ENCODE measurements at places on chromosomes 4 and X.

GRCh38 chr4:117654079-117654478 is 380.2 kb upstream of the NDST3 start:
- no peak for DNase-seq

- no peak for DNase-seq
Measured at GRCh38 chr4:76060506-76060905, 14.0 kb upstream of the ART3 start.

GRCh38 chr4:11416071-11416766 is 12.5 kb downstream of the HS3ST1 start:
- no peak for DNase-seq

- no peak for DNase-seq
Measured at GRCh38 chrX:88883200-88883599, 136.2 kb downstream of the CPXCR1 start.

GRCh38 chrX:27656581-27656980 is 66.4 kb downstream of the DCAF8L2 start:
- DNase-seq = no peak

- DNase-seq = no peak
Measured at GRCh38 chr4:5447755-5448154, 260.6 kb downstream of the EVC2 start.

DNA sequence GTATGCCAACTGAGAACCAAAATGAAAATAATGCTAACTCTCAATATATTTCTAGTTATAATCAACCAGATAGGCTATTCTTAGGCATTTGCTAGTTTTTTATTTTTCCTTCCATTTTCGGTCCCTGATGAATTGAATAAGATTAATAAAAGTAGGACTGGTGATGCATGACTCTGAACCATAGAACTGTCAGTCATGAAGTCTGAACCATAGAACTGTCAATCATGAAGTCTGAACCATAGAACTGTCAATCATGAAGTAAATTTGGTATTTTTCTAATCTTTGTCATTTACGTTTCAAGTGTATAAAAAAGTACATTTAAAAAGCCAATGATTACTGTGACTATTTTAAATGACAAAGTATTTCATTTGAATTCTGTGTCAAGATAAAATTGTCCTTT is 460.2 kb upstream of the NDST3 start:
- no peak for DNase-seq

GRCh38 chrX:39453889-39454621 is 643.7 kb downstream of the BCOR start:
- peak; percentile 40 for DNase-seq

DNA sequence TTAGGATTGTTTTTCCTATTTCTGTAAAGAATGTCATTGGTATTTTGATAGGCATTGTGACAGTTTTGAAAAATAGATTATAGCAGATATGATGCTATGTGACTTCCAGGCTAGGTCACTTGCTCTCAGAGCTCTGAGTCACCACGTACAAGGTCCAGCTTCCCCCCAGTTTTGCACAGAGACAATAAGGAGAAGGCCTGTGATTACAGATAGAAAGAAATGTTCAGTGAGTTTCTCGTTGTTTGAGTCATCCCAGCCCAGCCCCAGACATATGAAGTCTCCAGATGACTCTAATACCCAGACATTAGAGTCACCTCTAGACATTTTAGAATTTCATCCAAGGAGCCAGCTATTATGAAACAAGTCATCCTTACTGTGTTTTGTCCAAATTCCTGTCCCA is 57.2 kb downstream of the MFAP3L start:
- no peak for DNase-seq

DNA sequence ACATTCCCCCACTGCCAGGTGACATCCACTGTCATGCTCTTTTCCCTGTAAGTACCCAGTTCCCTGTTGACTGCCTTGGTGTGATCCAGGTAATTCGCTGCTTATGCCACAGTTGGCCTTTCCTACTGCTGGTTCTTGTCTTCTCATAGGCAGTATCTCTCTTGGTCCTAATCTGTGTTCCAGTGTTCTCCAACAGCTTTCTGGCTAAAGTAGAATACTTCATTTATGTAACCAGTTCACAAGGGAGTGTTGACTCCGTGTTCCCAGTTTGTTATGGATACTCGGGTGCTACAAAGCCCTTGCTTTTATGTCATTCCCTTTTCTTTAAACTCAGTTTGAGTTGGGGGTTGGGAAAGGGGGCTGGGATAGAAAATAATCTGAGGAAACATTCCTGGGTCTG is 98.4 kb downstream of the RS1 start:
- DNase-seq = no peak

GRCh38 chr4:82918091-82918490 is 17.6 kb downstream of the THAP9 start:
- no peak for DNase-seq

DNA sequence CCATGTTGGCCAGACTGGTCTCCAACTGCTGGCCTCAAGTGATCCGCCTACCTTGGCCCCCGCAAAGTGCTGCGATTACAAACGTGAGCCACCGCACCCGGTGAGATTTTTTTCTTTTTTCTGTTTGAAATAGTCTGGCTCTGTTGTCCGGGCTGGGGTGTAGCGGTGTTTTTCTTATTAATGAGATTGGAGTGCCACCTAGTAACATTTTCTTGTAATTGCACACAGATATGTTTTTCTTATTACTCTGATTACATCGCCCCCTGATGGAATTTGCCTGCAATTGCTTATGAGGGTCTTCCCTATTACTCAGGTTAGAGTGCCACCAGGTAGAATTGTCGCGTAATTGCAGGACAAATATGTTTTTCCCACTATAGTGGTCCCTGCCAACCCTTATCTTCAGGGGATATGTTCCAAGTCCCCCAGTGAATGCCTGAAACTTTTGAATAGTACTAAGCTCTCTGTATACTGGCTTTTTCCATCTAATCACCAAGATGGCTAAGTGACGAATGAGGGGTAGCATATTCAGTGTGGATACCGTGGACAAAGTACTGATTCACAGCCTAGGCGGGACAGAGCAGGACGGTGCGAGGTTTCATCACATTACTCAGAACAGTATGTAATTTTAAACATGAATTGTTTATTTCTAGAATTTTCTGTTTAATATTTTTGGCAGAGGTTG is 8.6 kb upstream of the PDHA1 start:
- DNase-seq = no peak

All from NCI-H2171 (cell line).